ENCODE measurements at places on chromosomes 7 and 10.
A peak's percentile ranks its signal among the peaks of the same experiment; 100 is the strongest.

- DNase-seq, result no peak
These were observed 10.5 kb downstream of the TMEM168 start for GRCh38 chr7:112779667-112780066.

- peak; percentile 37 for DNase-seq
These were observed 1.6 kb upstream of the SEPHS1 start for GRCh38 chr10:13349463-13350274.

GRCh38 chr7:141558544-141559183 lies 7.5 kb downstream of the AGK start:
- DNase-seq, result no peak

DNA sequence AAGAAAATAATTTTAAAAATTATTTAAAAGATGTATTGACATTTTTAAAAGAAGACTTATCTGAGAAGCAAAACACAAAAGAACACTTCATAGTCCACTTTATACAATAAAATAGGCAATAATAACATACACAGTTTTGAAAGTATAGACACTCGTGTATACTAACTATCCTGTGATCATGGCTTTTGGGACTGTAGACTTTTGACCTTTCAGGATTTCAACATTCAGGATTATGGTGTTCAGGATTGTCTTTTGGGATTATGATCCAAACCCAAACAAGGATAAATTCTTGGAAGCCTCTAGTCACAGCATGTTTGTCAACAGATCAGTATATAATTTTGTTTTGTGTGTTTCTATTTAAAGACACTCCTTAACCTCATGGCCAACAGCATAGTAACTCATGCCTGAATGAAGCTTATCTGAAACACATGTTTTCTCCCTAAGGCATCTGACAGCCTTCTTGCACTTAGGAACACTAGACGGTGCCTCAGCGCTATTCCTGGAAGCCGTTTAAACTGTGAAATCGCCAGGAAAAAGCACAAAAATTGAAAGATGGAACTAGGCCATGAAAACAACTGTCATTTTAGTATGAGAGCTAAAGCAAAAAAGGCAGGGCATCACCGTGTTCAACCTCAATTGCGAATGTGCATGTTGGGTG lies 29.9 kb downstream of the GSAP start:
- no peak for DNase-seq

GRCh38 chr10:97543025-97543546 lies 29.5 kb upstream of the ANKRD2 start:
- DNase-seq, result no peak

DNA sequence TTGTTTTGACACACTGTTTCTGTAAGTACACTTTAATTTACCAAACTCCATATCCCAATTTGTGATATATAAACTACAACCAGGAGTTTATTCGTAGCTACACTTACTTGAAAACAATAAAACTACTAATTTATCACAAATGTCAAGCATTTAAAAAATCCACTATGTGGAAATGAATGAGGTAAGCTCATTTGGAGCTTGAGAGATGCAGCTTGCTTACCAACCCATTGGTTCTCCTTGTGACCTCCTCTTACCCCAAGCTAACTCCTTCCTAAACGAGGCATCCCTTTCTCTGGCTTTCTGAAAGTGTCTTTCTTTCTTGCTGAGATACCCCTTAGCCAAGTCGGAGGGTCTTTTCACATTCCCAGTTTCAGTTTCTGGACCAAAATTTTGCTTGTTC lies 2.5 kb downstream of the OR6V1 start:
- no peak for DNase-seq

DNA sequence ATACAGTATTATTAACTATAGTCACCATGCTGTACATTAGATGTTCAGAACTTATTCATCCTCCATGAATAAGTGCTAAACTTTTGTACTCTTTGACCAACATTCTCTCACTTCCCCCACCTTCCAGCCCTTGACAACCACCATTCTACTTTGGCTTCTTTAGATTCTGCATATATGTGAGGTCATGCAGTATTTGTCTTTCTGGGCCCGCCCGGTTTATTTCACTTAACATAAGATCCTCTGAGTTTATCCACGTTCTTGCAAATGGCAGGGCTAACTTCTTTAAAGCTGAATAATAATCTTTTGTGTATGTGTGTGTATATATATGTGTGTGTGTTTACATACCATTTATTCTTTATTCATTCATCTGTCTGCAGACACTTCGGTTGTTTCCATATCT lies 336.8 kb downstream of the BBS9 start:
- no peak for DNase-seq

GRCh38 chr10:27099448-27099847 lies 846 bp downstream of the ANKRD26 start:
- DNase-seq, result no peak

- no peak for DNase-seq
These were observed 323.2 kb downstream of the NEBL start for GRCh38 chr10:20573924-20574323.

DNA sequence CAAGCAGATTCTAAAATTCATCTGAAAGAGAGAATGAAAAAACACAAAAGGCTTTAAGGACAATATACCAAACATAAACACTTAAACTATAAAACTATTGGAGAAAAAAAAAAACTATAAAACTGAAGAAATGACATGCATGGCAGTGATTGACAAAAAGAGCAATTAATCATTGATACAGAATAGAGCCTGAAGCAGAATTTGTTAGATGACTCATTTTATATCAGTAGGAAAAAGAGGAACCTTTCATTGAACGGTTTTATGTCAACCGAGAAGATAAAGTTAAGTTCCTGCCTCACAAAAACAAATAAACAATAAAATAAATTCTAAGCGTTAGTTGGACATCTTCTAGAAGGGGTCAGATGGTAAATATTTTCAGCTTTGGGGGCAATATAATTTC lies 23.3 kb downstream of the NPY start:
- DNase-seq, result no peak

DNA sequence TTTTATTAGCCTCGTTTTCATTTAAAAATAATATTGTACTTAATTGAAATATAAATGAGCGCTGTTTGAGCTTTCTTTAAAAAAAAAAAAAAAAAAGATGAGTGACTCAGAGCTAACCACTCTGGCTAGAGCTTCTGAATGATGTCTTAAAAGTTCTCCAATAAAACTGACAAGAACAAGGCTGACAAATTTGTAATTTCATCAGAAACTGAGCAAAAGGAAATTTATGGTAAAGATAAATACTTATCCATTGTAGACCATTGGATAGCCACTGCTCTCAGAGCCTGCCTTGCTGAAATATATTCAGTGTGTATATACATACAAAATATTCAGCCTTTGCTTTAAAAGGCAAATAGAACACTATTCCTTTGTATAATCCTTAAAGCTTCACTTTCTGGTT lies 91.2 kb upstream of the OIT3 start:
- no peak for DNase-seq

DNA sequence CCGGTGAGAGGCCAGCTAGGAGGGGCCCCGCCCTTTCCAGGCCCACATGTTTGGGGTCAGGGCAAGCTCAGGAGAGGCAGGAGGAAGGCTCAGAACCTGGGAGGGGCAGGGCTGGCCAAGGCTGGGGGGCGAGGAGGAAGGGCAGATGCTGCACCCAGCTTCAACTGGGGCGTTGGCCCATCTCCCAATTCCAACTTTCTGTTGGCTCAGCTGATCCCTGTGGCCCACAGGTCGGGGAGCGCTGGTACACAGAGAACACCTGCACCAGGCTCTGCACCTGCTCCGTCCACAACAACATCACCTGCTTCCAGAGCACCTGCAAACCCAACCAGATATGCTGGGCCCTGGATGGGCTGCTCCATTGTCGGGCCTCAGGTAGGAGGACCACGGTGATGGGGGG lies 40.1 kb downstream of the ZAN start:
- no peak for DNase-seq

DNA sequence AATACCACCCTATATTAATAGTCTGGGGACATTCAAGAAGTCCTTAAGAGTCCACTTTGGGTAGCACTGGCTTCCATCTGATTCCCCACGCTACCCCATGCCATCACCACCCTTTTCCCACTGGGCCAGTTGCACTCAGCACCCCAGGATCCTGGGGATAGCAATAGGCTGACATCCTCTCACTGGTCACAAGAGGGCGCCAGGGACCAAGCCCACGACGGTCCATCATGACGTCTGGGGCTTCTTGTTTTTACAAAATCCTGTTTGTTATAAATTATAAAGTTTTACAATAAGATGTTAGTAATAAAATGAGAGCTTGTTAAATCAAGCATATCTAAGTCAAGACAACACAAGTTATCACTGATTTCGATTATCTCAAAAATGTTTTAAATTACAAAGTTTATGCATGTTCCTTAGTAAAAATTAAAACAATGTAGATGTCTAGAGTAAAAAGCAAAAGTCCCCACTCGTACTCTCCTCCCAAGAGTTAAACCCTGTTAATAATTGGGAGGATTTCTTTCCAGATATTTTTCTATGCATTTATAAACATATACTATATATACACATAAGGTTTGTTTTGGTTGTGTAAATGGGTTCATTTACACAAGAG lies 15.4 kb downstream of the GPNMB start:
- peak; percentile 34 for DNase-seq

DNA sequence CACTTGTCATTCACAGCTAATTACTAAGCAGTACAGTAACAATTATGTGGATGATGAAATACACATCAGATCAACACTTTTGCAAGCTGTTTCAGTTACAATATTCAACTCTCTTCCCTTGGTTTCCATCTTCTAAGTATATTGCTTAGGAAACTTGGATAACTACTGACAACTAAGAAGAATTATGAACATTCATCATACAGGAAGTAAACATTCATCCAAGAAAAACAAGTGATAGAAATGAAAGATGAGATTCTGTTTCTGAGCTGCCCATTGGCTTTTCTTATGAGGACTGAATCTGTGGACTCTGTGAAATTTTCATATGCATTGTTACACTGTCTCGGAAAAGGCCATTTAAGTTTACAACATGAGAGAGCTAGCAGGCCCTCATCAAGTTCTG lies 240.2 kb downstream of the PRKG1 start:
- DNase-seq, result no peak

DNA sequence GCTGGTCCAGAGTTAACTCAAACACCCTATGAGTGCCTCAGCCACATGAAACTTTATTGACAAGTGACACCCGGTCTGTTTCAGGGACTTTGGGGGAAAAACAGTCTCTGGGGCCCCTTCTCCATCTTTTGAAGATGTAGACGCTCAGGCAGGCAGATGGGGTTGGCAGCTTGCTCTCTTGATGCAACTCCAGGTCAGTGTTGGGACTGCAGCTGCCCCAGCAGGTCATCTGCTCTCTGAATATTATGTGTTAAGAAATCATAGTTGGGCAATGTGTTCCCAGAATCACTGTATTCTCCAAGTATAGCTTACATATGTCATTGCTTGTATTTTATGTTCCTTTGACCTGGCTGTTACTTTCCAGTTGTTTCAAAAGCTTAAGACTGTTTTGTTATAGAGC lies 544.9 kb upstream of the MGMT start:
- DNase-seq, result no peak

GRCh38 chr7:149448961-149449360 lies 11.9 kb downstream of the ZNF777 start:
- no peak for DNase-seq

DNA sequence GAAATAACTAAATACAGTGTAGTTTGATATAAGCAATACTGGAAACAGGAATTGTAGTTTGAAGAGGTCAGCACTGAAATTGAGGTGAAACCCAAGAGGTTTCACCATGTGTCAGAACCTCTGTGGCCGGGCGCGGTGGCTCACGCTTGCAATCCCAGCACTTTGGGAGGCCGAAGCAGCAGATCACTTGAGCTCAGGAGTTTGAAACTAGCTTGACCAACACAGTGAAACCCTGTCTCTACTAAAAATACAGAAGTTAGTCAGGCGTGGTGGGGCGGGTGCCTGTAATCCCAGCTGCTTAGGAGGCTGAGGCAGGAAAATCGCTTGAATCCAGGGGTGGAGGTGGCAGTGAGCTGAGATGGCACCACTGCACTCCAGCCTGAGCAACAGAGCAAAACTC lies 13.7 kb downstream of the AHCYL2 start:
- no peak for DNase-seq

GRCh38 chr7:69992938-69993337 lies 394.7 kb downstream of the AUTS2 start:
- DNase-seq, result no peak

DNA sequence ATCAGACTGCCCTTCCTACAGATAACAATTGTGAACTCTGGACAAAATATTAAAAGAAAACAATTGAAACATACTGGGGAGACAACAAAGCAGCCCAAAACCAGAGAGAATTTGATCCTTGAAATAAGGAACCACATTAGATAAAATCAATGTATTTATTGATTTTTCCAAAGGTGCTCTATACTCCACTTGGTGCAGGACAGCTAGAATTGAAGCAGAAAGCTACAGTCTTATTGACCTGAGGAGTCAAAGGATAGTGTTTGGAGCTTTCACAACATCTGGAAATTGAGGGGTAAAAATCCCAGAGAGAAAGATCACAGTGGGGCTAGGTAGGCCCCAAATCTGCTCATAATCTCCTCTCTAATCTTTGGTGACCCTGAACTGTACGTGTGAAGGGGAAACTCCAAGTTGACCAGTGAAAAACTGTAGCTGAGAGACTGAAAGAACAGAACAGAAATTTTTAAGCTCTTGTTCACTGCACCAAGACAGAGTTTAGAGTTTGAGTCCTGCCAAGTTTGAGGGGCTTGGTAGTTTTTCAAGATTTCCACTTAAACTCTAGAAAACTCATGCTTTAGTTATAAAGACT lies 70.2 kb downstream of the SAMD9 start:
- DNase-seq, result no peak

DNA sequence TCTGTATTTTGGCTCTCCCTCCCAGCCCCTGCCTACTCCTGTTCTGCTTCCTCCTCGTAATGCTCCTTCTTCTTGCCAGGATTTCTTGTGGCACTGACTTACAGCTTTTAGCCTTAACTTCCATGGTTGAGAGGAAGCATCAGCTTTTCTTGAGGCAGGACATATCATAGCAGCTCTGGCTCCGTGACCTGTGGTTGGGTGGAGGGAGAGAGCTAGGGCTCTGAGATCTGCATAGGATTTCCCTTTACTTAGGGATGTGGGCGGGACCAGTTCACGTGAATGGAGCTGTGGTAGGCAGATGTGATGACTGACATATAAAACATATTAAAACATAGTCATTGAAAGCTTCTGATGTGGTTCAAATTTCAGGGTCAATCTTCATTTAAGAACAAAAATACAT lies 10.6 kb upstream of the RAB11FIP2 start:
- DNase-seq, result no peak

DNA sequence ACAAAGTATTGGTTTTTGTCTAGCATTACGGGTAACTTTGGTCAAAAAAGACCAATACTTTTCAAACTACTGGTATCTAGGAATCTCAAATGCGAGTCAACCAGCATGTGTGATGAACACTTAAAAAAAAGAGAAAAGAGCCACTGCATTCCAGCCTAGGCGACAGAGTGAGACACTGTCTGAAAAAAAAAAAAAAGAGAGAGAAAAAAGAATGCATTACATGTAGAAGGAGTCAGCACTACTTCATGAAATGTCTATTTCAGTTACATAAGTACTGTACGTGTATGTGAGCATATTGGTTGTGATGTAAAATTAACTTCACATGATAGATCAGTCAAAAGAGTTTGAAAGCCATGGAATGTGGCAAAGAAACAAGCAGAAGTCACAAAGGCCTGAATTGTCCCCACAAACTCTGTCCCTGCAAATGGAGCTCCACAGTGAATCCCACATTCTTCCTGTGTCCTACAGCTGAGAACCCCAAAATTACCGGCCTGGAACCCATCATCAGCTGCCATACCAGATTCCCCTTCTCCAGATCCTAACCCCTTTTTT lies 1.6 kb downstream of the DENND11 start:
- no peak for DNase-seq

Measured in stimulated activated naive CD4-positive, alpha-beta T cell (primary cell).